ENCODE measurements at places on chromosomes 3 and 15. TPM values are rescaled to one million over a fixed set of nuclear protein-coding genes. Genes with fewer than 3 reads are reported as not detected.
A peak's percentile ranks its signal among the peaks of the same experiment; 100 is the strongest.

Gene KIF15
- total RNA-seq: 0.08 TPM

Gene GPR62
- total RNA-seq: not detected

- no peaks in the 10 kb centered on the region for H3K27me3 ChIP-seq
- H3K36me3 ChIP-seq: no peaks in the 10 kb centered on the region
- no peaks in the 10 kb centered on the region for H3K4me1 ChIP-seq
- no peak for DNase-seq
- no peak overlapping the region for H3K27ac ChIP-seq
These were observed 282.5 kb upstream of the TRIM42 start for GRCh38 chr3:140395134-140396075.

DNA sequence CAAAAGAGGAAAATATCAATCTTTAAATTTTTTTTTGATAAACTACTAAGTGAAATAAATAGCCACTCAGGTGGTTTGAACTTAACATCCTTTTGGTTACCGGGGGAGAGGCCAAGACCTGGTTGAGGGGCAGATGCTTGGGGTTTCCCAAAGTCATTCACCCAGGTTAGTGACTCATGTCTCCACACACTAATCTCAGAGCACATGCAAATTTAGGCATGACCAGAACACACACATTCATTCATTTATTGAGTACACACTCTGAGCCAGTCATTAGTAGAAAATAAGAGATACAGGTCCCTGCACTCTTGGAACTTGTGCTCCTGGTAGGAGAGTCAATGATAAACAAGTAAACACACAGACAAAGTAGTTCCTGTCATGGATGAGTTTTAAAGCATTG is 7.3 kb downstream of the ILDR1 start:
- no peak overlapping the region for H3K4me3 ChIP-seq
- H3K36me3 ChIP-seq: no peaks in the 10 kb centered on the region
- H3K4me1 ChIP-seq: no peaks in the 10 kb centered on the region
- H3K27ac ChIP-seq: no peak overlapping the region
- H3K27me3 ChIP-seq: peaks cover 9% of the 10 kb centered on the region
- DNase-seq: no peak

Gene TIPARP
- 166 TPM for total RNA-seq

DNA sequence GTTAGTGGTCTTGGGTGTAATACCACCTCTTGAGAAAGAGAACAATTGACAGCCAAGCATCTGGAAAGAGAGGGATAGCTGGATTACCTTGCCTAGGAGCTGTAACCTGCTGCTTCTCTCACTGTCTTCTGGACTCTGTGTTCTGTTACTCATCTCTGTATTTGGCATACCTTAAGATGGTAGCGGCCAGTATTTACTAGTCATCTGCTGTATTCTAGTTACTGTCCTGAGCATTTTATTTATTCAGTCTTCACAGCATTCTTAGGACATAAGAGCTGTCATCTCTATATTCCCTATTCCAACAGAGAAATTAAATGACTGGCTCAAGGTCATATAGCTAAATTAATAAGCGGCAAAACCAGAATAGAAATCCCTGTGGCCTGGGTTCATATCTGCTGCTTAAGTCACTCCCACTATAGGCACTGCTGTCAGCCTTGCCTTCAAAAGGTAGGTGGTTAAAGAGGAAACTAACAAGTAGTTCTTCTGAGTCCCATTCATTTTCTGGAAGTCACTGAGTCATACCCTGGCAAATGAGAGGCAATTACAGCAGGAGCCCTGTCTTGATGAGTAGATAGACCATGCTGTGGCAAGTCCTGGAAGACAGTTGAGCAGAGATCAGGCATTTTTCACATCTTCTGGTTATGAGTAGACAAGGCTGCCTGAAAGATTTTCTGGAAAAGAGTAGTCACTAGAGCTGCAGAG is 68.2 kb downstream of the RAB7A start:
- DNase-seq: peak; percentile 52
- H3K27me3 ChIP-seq: no peaks in the 10 kb centered on the region
- H3K27ac ChIP-seq: no peak overlapping the region
- peaks cover 49% of the 10 kb centered on the region for H3K4me1 ChIP-seq

- H3K4me3 ChIP-seq: no peak overlapping the region
- H3K36me3 ChIP-seq: no peaks in the 10 kb centered on the region
- peaks cover 37% of the 10 kb centered on the region for H3K4me1 ChIP-seq
- H3K27me3 ChIP-seq: no peaks in the 10 kb centered on the region
- no peak for DNase-seq
- H3K27ac ChIP-seq: no peak overlapping the region
These were observed 58.7 kb downstream of the FGD5 start for GRCh38 chr3:14877469-14877868.

GRCh38 chr3:62818347-62818746 is 56.9 kb downstream of the CADPS start:
- no peak overlapping the region for H3K27ac ChIP-seq
- H3K4me1 ChIP-seq: no peaks in the 10 kb centered on the region
- H3K4me3 ChIP-seq: no peak overlapping the region
- H3K27me3 ChIP-seq: no peaks in the 10 kb centered on the region
- no peaks in the 10 kb centered on the region for H3K36me3 ChIP-seq

DNA sequence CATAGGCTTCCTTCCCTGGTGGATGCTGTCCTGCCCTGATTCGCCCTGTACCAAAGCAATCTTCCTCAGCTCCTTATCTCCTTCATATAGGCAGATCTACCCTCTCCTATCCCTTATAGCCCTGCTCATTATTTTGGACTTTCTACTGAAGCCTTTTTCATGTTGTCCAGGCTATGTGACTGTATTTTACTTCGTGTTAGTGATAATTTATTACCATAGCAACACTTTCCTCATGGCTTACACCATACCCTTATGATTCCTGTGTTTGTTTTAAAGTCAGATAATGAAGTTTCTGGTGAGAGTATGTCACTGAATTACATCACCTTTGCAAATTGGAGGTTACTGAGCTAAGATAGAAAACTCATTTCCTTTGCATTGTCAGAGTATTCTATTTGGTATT is 352.6 kb downstream of the NLGN1 start:
- no peak for DNase-seq
- no peaks in the 10 kb centered on the region for H3K4me1 ChIP-seq
- H3K27ac ChIP-seq: no peak overlapping the region
- H3K36me3 ChIP-seq: no peaks in the 10 kb centered on the region
- no peaks in the 10 kb centered on the region for H3K27me3 ChIP-seq

DNA sequence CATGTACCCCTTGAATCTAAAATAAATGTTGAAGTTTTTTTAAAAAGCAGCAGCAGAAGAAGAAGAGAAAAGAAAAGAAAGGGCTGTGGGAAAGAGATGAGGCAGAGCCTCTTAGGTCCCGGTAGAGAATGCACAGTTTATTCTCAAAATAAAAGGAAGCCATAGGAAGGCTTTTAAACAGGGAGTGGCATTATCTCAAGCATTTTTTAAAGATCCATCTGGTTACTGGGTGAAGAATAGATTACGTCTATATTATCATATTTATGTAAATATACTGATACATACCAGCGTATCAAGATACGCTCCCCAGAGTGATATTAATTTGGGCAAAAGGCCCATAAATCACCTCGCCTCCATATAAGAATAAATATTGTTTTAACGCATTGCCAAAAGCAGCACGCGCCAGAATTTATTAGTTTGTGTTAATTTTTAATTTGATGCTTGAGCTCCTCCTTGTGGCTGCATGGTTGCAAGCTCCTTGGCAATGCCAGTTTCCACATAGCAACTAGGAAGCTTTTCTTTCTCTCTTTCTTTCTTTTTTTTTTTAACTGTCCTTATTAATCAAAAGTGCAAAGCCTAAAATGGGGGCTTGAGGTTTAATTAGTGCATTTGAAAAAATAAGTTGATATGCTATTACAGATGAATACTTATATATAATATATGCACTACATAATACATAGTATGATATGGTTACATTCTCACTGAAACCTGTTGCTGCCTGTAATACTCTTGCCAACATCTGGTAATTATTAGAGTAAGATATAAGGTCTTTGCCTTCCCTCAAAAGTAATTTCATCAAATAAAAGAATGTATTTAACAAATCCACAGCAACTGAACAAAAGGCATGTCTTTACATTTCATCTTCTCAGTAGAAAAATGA is 242.8 kb upstream of the UBE2E2 start:
- no peaks in the 10 kb centered on the region for H3K27me3 ChIP-seq
- no peaks in the 10 kb centered on the region for H3K4me1 ChIP-seq
- peak; percentile 7 for DNase-seq
- H3K27ac ChIP-seq: no peak overlapping the region
- no peaks in the 10 kb centered on the region for H3K36me3 ChIP-seq

- DNase-seq: no peak
- no peak overlapping the region for H3K27ac ChIP-seq
- H3K36me3 ChIP-seq: no peaks in the 10 kb centered on the region
- no peaks in the 10 kb centered on the region for H3K4me1 ChIP-seq
- no peaks in the 10 kb centered on the region for H3K27me3 ChIP-seq
- H3K4me3 ChIP-seq: no peak overlapping the region
These were observed 789.2 kb downstream of the DIPK2A start for GRCh38 chr3:144760831-144761230.

Gene DPH6
- total RNA-seq: 8.0 TPM

Gene CAV3
- not detected for total RNA-seq

Gene PCYT1A
- total RNA-seq: 49.8 TPM

- H3K36me3 ChIP-seq: no peaks in the 10 kb centered on the region
- no peak overlapping the region for H3K27ac ChIP-seq
- H3K4me3 ChIP-seq: no peak overlapping the region
- H3K27me3 ChIP-seq: no peaks in the 10 kb centered on the region
- no peaks in the 10 kb centered on the region for H3K4me1 ChIP-seq
These were observed 36.8 kb upstream of the KLHL25 start for GRCh38 chr15:85831415-85832113.

Data from CD4-positive, alpha-beta T cell (primary cell).